ENCODE measurements at places on chromosomes 2 and 18. TPM values are rescaled to one million over a fixed set of nuclear protein-coding genes. Genes with fewer than 3 reads are reported as not detected.

- no peak overlapping the region for H3K27ac ChIP-seq
- no peaks in the 10 kb centered on the region for H3K27me3 ChIP-seq
- H3K4me1 ChIP-seq = no peaks in the 10 kb centered on the region
These were observed 27.7 kb upstream of the LYPD1 start for GRCh38 chr2:132697556-132698205.

DNA sequence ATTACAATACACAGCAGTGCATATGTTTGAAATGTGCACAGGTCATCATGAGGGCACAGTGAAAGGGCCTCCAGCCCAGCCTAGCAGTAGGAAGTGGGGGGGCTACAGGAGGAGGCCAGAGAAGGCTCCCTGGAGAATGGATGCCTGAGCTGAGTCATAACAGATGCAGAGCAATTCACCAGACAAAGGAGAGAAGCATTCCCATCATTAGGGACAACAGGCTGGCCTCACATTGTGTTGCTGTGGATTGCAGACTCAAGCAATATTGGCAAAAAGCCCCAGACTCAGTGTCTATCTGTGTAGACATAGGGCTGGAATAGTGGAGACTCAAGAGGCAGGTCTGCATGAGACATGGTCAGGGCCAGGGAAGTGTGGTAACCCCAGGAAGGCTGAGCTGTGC is 329.9 kb downstream of the DLGAP1 start:
- no peaks in the 10 kb centered on the region for H3K36me3 ChIP-seq
- DNase-seq = peak; percentile 73
- no peak overlapping the region for H3K4me3 ChIP-seq
- H3K27me3 ChIP-seq = no peaks in the 10 kb centered on the region

GRCh38 chr18:50649821-50650220 is 89.9 kb downstream of the MAPK4 start:
- no peak for DNase-seq
- no peak overlapping the region for H3K27ac ChIP-seq

DNA sequence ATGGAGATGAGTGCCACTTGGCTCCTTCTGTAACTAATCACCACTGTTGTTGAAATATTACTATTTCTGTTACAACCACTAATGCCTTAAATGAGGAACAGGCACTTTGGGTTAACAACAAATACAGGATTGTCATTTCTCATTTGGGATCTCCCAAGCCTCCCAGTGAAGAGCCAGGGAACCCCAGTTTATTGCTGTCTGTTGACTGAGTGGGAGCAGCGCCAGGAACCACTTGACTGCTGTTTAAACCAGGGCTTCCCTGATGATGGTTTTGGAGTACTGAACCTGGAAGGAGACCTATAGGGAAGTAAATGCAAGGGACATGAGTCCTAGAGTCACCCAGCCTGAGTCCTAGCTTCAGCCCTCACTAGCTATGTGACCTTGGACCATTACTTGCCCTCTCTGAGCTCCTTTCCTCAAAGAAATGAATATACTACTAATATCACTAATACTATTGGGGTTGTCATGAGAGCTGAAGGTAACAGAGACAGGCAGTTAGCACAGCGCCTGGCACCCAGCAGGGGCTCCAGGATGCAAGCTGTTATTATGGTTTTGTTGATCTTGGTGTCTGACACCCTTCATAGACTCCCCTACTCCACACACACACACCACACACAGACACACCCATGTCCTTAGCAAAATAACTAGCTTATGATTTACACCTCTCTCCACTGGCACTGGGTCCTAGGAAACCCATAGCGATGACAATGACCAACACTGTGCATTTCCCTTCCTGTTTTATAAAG is 104.2 kb upstream of the FZD7 start:
- H3K4me3 ChIP-seq = peak overlapping the region; percentile 66
- H3K36me3 ChIP-seq = no peaks in the 10 kb centered on the region
- no peaks in the 10 kb centered on the region for H3K27me3 ChIP-seq
- peaks cover 34% of the 10 kb centered on the region for H3K4me1 ChIP-seq

- H3K27ac ChIP-seq = no peak overlapping the region
- H3K4me1 ChIP-seq = peaks cover 3% of the 10 kb centered on the region
- no peaks in the 10 kb centered on the region for H3K27me3 ChIP-seq
- no peak overlapping the region for H3K4me3 ChIP-seq
These were observed 62.3 kb downstream of the VWA3B start for GRCh38 chr2:98149333-98149697.

GRCh38 chr18:13437796-13438506 is 219.4 kb downstream of the LDLRAD4 start:
- no peak overlapping the region for H3K27ac ChIP-seq
- no peak overlapping the region for H3K4me3 ChIP-seq
- H3K27me3 ChIP-seq = no peaks in the 10 kb centered on the region

DNA sequence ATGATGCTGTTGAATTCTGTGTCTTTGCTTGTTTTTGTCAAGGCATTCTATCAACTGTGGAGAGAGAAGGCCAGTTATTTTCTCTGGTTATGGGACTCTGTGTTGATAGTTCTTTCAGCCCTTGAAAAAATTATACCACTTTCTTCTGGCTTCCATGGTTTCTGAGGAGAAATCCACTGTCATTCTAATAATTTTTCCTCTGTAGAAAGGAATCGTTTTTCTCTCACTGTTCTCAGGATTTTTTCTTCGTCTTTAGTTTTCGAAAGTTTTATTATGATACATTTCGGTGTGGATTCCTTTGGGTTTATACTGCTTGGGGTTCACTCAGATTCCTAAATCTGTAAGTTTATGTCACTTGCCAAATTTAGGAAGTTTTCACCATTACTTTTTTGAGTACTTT is 6.6 kb downstream of the GALNT1 start:
- H3K4me3 ChIP-seq = no peak overlapping the region
- no peak for DNase-seq
- H3K27ac ChIP-seq = no peak overlapping the region
- H3K4me1 ChIP-seq = no peaks in the 10 kb centered on the region
- H3K36me3 ChIP-seq = peaks cover 4% of the 10 kb centered on the region
- no peaks in the 10 kb centered on the region for H3K27me3 ChIP-seq

DNAJC5G gene
- not detected for total RNA-seq

SPP2 gene
- not detected for total RNA-seq

AFG3L2 gene
- 52.1 TPM for total RNA-seq

MAP3K19 gene
- total RNA-seq = not detected

STRN gene
- 50.2 TPM for total RNA-seq

DCC gene
- 0.41 TPM for total RNA-seq
